ENCODE measurements at places on chromosomes 4 and X.

GRCh38 chr4:150278206-150278605 lies 200.0 kb downstream of the DCLK2 start:
- no peak for DNase-seq

DNA sequence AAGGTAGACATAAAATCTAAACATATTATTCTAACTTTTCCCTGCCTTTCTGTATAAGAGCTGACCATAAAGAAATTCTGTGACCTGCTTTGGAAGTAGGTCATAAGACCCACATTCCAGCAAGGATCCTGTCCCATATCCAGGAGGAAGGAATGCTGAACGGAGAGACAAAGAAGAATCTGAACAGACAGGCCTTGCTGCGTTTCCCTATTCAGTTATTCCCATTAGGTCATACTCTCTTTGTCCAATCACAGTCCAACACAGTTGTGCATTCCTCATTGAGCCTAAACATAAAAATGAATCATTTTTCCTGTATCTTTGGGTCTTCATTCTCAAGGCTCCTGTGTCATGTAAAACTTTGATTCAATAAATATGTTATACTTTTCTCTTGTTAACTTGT lies 287.6 kb upstream of the TAPT1 start:
- no peak for DNase-seq

DNA sequence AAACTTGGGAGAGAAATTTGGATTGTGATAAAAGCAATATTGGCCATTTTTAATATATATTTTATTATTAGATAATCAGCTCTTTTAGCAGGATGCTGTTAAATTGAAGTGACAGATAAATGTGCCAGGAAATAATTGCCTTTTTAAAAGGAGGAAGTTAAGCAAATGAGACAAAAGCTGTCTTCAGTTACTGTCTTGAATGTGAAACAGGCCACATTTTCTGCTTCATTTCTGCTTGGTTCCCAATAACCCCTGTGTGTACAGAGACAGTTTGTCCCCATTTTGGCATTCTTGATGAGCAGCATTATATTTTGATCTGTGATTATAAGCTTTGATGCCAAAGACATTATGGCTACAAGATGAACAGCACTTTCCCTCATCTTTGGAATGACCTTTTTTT lies 953 bp downstream of the EPGN start:
- no peak for DNase-seq

DNA sequence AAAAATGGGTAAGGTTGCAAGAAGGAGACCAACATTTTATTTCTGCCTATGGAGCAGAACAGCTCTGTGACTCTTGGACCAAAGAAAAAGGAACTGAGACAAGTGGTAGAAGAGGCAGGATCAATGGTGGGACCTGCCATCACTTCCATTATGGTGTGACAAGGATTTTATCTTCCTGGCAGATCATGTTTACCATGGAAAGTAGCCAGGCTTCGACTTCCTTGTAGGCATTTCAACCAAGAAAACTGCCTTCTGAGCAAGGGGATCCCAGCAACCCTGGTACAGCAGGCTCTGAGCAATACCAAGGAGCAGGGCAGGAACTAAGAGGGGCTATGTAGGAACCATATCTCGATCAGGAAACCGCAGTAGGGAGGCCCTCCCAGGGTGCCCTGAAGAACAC lies 317.4 kb downstream of the IQCM start:
- no peak for DNase-seq

GRCh38 chr4:7650606-7651385 lies 216.1 kb upstream of the PSAPL1 start:
- no peak for DNase-seq

DNA sequence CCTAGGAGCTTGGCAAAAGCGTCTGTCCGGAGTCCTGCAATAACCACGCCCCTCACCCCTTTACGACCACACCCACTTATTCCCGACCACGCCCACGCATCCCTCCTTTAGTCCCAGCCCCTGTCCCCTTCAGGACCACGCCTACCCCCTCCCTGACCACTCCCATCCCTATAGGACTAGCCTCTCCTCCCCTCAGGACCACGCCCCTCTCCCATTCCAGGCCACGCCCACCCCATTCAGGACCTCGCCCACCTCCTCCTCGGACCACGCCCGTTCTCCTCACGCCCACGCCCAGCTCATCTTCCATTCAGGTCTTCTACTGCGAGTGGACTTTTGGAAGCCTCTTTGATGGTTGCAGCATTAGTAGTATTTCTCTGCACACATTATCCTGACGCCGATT lies 131.2 kb upstream of the STX18 start:
- DNase-seq: no peak

GRCh38 chr4:60201052-60201673 lies 999.0 kb upstream of the ADGRL3 start:
- peak; percentile 43 for DNase-seq

DNA sequence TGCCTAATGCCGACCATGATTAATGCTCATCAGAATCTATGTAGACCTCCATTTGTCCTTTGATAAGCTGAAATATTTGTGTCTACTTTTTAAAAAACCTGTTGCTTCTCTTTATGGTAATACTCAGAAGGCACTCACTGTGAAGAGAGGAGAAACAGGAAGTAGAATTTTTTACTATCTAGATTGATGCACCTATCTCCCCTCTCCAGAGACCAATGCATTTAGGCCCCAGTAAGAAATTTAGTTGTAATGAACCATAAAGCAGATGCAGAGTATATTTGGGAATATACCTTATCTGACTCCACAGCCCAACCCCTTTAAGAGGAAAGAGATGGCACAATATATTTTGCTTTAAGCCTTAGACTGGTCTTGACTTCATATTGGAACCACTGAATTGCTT lies 11.1 kb downstream of the TBL1X start:
- no peak for DNase-seq

GRCh38 chr4:6986781-6987587 lies 56.2 kb upstream of the TADA2B start:
- peak; percentile 97 for DNase-seq

DNA sequence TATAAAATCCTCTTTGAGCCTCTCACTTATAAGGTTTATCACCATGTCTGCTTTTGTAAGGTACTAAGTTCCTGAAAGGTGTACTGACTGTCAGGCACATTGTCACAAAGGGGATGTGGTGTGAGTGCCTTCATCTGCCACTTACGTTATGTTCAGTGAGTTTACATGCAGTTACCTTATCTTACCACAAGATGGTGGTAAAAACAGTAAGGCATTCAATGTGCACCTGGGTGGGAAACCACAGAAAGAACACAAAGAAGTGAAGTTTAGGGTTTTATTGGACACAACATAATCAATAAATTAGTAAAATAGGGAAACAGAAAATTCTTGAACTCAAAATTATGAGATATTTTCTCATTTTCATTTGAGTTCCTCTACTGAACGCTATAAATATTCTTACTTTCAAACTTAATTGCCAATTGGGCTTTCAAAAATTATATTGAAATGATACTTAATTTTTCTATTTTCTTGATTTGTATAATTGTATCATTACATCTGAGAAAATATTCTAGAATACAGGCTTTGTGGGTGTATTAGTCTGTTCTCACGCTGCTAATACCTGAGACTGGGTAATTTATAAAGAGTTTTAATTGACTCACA lies 650.8 kb downstream of the PCDH7 start:
- peak; percentile 10 for DNase-seq

DNA sequence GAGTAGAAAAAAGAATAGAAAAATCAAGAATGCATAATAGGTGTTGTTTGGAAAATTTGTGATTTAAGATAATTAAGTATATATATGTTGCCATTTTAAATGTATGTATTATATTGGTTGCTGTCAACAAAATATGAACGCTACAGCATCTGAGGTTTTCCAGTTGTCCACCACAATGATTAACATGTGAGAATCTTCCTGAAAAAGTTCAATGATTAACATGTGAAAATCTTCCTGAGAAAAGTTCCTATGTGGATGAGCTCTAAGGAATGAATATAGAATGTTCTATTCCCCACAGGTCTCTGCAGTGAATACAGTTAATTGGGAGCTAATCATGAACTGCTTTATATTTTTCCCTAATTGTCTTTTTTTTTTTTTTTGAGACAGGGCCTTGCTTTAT lies 214.7 kb downstream of the CBR4 start:
- DNase-seq: no peak

DNA sequence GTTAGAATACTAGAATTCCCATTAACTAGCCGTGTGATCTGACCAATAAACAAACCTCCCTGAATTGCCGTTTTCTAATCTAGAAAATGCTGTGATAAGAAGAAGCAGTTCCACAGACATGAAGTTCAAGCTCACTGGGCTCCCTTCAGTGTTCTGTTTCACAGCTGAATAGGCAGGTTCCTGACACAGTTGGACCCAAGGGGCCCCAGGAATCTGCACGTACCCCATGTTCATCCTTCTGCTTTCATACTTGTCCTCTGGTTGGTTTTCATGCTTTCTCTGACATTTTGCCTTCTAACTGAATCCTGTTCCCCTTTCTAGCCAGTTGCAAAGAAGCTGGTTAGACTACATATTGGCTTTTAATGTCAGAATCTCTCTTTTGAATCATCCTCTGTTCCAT lies 374.1 kb upstream of the MAD2L1 start:
- no peak for DNase-seq

DNA sequence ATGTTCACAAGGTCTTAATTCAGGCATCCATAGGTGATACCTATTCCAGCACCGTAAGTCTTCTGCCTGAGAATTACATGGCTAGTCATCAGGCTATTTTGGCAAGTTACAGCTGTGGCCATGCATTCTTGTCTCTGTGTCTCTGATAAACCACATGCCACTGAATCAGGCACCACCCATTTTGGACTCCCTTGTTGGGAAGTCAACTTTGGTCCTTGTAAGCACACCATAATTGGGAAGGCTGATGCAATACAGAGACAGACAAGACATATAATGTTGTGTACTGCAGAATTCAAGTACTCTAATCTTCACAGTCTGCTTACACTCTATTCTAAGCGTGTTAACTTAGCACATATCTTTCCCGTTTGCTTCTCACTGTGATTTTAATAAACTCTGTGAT lies 483.7 kb upstream of the FTHL17 start:
- no peak for DNase-seq

DNA sequence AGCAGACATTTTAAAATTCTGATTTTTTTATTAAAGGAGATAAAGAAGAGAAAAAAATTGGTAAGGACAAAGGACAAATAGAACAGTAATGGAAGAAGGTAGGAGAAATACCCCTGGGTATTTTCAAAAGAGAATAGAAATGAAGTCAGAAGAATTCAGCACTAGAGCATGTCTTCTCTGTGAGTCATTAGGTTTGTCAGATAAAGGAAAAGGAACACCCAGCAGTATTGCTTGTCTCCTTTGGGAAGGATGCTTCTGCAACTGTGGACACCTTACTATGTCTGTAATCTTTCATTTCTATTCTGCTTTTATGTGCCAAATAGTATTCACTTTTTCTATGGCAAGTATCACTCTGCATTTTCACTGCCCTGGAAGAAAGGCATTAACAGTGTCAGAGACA lies 24.0 kb upstream of the PCDH7 start:
- DNase-seq: no peak

- no peak for DNase-seq
These were observed 1210.6 kb downstream of the C4orf33 start for GRCh38 chr4:130306566-130306965.

- no peak for DNase-seq
These were observed 192.3 kb downstream of the TLL1 start for GRCh38 chr4:166065324-166065723.

- peak; percentile 40 for DNase-seq
These were observed 42.4 kb downstream of the CLCN4 start for GRCh38 chrX:10199212-10199611.

GRCh38 chr4:87601361-87601760 lies 7.0 kb upstream of the DSPP start:
- no peak for DNase-seq

- no peak for DNase-seq
These were observed 144.3 kb downstream of the BEND2 start for GRCh38 chrX:18076434-18076833.

GRCh38 chrX:46695491-46695890 lies 63.4 kb downstream of the SLC9A7 start:
- DNase-seq: no peak

DNA sequence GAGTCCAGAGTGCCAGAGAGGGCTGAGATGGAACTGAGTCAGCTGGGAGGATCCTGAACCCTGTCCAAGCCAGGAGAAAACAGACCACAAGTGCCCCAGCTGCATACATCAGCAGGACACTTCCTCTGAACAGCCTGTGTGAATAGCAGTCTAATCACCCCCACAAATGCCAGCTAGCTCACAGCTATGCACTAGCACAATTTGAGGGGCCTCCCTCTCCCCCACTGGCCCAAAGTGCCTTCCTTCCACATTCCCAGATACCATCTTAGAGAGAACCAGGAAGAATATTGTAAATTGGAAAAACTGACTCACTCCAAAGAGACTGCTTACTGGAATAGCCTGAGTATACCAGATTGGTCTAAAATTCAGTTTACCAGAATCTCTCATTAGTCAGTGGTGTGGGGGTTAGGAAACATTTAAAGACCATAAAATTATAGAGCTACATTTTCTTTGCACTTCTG lies 292.6 kb upstream of the KLF3 start:
- no peak for DNase-seq

DNA sequence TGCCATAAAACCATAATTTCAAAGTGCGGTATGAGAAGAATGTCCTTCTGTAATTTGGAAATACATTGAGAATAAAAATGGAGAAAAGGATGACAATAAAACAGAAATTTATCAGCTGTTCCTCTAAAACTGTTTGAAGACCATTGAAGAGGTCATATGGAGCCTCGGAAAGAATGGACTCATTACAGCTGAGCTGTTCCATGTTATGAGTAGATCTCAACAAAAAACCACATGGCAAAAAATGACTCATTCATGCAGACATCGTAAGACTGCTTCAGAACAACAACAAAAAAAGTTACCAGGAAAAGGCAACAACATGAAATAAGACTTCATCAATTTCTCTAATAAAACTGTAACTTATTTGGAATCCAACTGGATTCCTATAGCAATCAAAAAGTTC lies 39.7 kb downstream of the AKAP4 start:
- DNase-seq: no peak

Data from hematopoietic multipotent progenitor cell treated with erythropoietin and hydrocortisone succinate and interleukin-3 and kit ligand, for 15 days (in vitro differentiated cells).